OCI-M1 (cell line): ENCODE measurements at places on chromosomes 16 and 17.

DNA sequence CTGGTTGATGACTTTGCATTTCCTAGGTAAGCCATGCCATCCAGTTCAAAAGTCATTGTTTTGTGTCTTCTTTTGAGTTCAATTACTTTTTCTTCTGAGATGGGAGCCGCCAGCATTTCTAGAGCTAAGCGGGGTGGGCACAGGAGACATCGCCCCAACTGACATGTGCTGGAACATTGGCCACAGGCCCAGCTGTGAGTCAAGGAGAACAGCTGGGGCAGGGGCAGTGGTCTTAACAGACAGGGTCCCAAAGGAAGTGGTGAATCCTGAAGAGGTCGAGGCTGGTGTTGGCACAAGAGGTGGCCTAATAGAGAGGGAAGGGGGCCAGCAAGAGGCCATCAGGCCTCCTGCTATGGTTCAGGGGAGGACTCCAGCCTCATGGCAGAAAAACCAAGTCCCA, 17.1 kb downstream of the RAB11FIP4 start:
- no peak for DNase-seq

- DNase-seq = no peak
Observed at GRCh38 chr16:58582971-58583765, 46.5 kb downstream of the CNOT1 start.

- DNase-seq = peak; percentile 43
Observed at GRCh38 chr17:39926588-39927100, 757 bp downstream of the ORMDL3 start.

DNA sequence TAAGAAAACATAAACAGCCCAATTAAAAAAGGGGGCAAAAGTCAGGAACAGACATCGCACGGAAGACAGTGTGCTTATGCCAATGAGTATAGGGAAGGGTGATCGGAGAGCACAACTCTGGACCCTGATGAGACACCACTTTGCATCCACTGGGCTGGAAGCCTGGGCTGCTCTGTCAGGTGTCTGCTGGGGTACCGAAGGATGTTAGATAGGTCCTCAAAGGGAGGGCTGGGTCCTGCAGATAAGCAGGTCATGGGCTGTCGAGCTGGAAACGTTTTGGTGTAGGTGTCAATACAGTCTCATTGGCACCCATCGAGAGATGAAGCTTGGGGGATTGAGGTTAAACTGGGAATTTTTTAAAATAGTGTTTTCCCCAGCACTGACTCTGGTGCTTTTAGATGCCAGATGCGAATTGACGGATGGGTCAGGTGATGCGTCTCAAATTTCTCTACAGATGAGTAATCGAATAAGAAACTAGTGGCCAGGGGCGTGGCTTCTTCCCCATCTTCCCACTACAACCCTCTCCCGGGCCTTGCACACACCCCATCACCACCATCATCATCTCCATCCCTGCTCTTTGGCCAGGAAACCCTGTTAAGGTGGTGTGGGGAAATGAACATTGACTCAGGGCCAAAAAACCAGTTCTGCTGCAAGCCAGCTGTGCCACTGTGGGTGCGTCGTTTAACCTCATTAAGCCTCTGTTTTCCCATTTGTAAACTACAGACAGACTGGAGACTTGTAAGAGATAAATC, 47.8 kb upstream of the IRF8 start:
- no peak for DNase-seq
